ENCODE measurements at places on chromosomes 4 and X.

DNA sequence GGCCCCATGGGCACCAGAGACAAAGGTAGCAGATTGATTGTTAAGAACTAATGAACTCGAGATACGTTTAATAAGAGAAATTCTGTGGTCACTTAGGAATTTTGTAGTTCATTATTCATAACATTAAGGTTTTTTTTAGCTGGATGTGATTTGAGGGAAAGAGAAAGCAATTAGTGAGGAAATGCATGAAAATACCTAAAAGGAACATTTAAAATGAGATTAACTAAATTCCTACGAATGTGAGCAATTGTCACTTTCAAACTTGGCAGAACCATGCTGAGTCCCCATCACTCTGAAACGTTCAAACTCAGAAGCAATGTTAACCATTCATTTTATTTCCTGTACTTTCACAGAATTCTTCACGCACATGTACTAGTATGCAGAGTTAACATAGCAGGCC lies 5.9 kb downstream of the PRMT9 start:
- no peak for DNase-seq

DNA sequence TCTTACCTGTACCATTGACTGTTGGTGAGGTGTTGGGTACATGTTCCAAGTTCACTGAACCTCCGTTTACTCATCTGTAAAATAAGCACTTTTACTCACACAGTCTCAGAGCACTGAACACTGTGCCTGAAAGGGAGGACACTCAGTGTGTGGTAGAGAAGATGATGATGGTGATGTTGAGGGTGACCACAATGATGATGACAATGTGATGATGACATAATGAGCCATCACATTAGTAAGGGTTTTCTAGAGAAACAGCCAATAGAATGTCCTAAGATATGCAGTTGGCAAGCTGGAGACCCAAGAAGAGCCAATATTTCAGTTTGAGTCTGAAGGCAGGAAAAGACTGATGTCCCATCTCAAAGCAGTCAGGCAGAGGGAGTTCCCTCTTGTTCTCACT lies 315.4 kb upstream of the IGFBP7 start:
- no peak for DNase-seq

GRCh38 chrX:102768987-102769761 lies 48.6 kb downstream of the GPRASP3 start:
- peak; percentile 17 for DNase-seq

DNA sequence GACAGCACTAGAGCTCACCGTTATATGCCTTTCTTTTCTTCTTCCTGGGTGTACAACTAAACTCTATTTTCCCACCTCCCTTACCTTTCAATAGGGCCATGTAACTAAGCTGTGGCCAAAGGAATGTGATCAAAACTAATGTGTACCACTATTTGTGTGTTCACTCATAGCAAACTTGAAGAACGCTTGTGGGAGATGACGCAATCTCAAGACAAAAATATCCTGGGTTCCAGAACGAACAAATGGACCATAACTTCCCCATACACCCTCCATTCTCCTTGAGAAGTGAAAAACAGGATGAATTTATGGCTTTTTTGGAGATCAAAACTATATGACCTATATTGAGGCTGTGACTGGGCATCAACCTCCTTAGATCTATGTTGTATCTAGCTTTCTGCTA lies 139.7 kb upstream of the GLRA2 start:
- no peak for DNase-seq

GRCh38 chr4:17082186-17082585 lies 183.7 kb upstream of the LDB2 start:
- no peak for DNase-seq

DNA sequence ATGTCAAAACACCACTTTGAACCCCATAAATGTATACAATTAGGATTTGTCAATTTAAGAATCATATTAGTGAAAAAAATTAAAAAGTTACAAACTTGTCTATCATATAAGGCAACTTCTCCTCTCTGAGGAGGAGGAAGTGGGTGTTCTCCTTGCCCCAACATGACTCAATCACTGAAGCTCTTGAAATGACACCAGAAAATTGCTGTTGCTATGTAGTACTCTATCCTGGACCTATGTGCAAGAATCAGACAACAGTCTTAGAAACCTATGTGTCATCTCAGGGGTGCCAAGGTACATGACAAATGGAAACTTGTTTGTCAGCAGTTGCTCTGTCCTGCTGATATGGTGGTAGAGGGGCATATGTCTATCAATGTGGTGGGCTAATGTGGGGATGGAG lies 47.7 kb downstream of the HMGB3 start:
- no peak for DNase-seq

DNA sequence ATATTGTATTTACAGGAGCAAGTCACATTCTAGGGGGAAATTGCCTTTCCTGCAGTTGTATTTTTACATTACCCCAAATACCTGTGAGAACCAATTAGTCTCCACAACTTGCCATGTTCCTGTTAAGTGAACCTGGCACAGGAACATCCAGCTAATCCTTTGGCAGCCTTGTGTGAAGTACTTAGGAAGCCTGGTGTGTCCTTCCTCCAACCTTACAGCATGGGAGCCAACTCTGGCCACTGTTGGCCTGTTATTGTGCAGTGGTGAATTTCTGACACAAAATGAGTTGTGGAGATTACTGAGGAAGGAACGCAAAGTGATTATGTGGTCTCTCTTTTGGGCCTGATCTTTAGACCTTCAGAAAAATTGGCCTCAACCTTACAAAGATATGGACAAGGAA lies 238.0 kb upstream of the PITX2 start:
- DNase-seq = no peak

- no peak for DNase-seq
Measured at GRCh38 chr4:48203819-48204218, 65.8 kb downstream of the TEC start.

- DNase-seq = no peak
Measured at GRCh38 chrX:107775000-107775733, 420 bp downstream of the TSC22D3 start.

GRCh38 chr4:53589511-53589910 lies 1.8 kb downstream of the LNX1 start:
- no peak for DNase-seq

DNA sequence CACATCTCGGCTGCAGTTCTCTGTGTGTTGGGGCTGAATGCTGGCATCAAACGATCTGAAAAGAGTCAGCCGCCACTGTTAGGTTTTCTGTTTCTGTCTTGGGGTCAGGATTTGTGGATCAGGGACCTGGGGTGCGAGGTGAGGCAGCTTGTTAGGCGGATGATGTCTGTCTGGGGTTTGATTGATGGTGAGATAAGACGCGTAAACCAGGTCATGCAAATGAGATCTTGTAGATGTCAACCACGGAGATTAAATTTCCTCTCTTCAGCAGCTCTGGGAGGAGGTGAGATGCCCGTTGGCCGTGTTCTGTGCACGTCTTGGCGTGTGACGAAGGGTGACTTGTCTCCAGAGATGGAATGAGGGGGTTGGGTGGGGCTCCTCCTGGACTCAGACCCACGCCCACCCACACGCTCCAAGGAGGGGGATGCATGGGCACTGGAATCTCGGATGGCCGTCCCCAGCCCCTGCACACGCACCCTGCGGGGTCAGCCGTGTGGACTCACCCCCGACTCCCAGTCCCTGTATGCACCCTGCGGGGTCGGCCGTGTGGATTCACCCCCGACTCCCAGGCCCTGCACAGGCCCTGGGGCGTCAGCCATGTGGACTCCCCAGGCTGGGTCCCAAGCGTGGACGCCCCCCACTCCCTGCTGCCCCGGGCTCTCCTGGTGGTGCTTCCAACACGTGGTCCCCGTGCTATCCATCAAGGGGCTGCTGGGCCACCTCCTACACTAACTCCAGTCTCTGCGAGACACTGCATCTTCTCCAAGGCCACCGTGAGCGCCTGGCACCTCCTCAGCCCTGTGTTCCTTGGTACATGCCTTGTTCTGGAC lies 16.0 kb upstream of the UVSSA start:
- DNase-seq = no peak

DNA sequence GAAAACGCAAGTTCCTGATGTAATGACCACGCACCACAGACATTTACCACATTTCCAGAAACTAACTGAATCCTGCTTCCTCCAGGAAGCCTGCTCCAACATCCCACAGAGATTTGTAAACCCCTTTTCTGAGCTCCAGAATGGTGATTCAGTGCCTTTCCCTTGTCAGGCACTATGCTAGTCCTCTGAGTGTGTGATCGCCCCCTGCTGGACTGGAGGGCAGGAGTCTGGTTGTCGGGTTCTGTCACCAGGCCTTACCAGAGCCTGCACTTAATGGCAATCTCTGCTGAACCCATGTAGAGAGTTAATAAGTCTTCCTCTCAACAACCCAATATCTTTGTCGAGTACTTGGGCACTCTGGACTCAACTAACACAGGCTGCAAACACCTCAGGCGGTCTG lies 14.5 kb upstream of the KDM5C start:
- no peak for DNase-seq

DNA sequence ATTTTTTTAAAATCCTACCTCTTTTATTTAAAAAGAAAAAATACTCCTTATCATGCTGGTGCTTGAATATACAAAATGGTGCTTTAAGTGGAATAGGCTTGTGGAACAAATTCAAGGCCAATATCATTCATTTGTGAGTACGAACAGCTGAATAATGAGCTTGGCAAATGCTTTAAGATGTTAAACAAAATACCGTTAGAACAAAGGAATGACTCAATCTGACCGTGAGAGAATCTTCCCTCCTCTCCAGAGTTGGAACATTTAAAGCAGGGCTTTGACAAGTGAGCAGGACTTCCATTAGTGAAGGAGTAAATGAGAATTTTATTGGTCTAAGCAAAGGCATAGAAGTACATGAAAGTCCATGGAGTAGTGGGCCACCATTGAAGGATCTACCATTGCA lies 74.5 kb downstream of the DCLK2 start:
- DNase-seq = no peak

DNA sequence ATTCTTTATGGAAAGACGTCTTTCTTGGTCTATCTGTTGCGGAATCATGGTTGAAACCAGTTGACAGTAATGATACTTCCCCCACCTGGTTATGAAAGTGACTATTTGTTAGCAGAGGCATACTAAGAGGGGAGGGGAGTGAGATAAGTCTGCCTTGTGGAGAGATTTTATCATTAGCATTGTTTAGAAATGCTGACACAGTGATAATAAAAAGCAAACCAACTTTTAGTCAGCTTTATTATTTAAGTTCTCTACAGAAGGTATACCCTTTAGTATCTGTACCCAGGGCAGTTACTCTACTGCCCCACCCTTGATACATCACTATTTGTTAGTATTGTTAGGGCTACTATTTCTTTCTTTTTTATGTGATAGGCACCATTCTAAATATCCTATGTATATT lies 26.9 kb upstream of the IL1RAPL2 start:
- no peak for DNase-seq
